ENCODE measurements at places on chromosomes 5 and 9.

GRCh38 chr5:136014049-136015002, 14.5 kb upstream of the TGFBI start:
- DNase-seq = no peak

- no peak for DNase-seq
Measured at GRCh38 chr5:168992687-168993086, 308.3 kb downstream of the SLIT3 start.

DNA sequence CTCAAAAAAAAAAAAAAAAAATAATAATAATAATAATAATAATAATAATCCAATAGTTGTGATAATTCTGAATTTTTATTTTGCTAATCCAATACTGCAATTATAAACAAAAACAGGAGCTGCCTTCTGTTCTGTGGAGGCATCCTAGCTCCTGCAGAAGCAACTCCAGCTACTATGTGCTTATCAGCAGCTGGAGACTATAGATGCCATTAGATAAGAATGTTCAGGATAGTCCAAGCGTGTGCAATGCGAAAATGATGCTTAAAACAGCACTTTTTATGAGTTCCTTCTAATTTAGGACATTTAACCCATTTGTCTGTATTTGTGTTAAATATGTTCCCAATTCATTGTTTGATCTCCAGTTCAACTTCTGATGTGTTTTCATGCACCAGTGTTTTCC, 220.6 kb upstream of the RASEF start:
- DNase-seq = no peak

GRCh38 chr5:113612060-113612496, 98.6 kb downstream of the YTHDC2 start:
- peak; percentile 52 for DNase-seq

GRCh38 chr5:94857111-94857510, 238.6 kb downstream of the SLF1 start:
- no peak for DNase-seq

DNA sequence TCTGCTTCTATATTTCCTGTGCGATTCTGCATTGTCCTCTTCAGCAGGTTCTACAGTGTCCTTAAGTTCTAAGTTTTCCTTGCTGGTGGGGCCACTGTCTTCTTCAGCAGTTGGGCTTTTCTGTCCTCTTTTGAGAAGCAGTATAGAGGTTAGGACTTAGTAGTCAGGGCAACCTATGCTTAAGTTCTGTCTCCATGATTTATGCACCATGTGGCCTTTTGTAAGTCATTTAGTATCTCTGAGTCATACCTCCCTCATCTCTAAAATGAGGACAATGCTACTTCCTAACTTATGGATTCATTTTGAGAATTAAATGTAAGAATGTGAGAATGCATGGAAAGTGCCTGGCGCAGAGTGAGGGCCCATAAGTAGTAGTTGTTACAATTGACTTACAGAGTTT, 46.8 kb downstream of the GRIN3A start:
- no peak for DNase-seq
